NCI-H460 (cell line): ENCODE measurements at places on chromosomes 6 and 20. TPM values are rescaled to one million over a fixed set of nuclear protein-coding genes. Genes with fewer than 3 reads are reported as not detected.

DNA sequence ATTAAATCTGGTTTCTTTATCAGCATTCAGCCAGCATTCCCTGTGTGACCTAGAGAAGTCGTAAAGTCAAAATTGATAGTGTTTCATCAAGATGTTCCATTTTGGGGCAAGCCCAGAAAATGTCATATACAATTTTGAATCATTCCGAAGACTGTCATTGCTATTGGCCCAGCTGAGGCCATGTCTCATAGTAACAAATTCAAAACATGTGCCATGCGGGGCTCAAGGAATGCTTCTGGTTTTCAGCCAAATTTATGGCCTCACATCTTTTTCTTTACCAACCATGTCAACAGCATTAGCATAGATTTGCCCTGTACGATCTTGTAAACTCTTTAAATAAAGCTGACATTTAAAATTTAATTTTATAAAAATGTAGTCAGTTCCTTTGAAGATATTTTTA is 314.7 kb downstream of the PAX1 start:
- no peak for DNase-seq

DNA sequence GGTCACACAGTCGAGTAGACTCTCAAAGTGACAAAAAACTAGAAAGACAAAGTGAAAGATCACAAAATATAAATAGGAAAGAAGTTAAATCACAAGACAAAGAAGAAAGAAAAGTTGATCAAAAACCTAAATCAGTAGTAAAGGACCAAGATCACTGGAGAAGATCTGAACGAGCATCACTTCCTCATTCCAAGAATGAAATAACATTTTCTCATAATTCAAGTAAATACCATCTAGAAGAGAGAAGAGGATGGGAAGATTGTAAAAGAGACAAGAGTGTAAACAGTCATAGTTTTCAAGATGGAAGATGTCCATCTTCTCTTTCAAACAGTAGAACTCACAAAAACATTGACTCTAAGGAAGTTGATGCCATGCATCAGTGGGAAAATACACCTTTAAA is 31.6 kb upstream of the GJA10 start:
- no peak for DNase-seq

The RSPO4 gene
- total RNA-seq: not detected in 2 replicates

The GJA10 gene
- total RNA-seq: not detected in 2 replicates

The BPIFB1 gene
- not detected in 2 replicates for total RNA-seq

GRCh38 chr6:35317483-35318195 is 20.0 kb downstream of the DEF6 start:
- no peak for DNase-seq

The JAG1 gene
- total RNA-seq: 8.1 and 8.2 TPM in 2 replicates

- no peak for DNase-seq
These were observed 36.4 kb upstream of the SYNJ2 start for GRCh38 chr6:157944983-157945931.

- no peak for DNase-seq
These were observed 148.5 kb downstream of the HDGFL1 start for GRCh38 chr6:22717915-22718314.

The POM121L2 gene
- not detected in 2 replicates for total RNA-seq

GRCh38 chr20:4713401-4713800 is 8.3 kb upstream of the PRND start:
- no peak for DNase-seq

DNA sequence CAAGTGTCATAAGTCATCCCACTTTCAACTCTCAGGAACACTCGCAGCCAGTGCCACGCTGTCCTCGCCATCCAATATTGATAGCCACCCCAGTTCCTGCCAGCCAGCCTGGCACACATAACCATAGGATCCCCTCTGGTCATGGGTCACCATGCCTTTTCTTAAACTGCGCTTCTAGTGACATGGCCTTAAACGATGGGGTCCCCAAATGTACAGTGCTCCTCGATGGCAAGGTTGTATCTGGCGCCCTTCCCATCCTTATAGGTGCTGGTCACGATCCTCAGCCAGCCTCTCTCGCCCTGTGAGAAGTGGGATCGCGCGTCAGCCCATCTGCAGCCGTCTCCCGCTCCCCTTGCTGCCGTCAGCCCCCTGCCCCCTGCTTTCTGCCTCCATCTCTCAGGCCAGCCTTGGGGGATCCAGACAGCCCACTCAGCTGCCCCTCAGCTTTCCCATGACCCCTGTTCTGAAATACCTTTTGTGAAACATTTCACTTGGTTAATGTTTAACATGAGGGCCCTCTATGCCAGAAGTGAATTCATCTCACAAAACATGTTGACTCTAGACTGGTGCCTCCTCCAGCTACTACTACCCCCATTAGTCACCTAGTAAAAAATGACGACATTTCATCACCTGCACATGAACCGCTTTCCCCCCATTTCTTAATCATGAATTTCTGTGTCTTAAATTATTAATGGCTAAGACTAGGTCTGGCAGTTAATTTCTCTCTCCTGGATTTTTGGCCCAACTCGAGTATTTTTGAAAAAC is 11.4 kb downstream of the CTSZ start:
- DNase-seq: no peak

DNA sequence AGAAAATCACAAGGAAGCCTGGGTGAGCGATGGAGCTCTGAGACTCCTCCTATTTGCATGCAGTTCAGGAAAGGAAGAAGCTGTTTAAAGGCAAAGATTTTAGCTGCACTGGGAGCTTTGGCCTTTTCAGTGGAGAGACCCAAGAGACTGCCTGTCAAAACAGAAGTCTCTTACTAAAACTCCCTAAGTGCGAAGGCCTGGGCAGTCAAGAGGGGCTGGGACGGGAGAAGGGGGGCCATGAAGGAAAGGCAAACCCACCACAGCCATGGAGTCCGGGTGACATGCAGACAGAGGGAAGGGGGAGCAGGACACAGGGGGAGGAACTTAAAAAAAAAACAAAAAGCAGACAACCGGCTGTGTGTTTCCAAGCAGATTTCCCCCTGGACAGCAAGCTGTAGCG is 537.6 kb upstream of the NOX3 start:
- no peak for DNase-seq

DNA sequence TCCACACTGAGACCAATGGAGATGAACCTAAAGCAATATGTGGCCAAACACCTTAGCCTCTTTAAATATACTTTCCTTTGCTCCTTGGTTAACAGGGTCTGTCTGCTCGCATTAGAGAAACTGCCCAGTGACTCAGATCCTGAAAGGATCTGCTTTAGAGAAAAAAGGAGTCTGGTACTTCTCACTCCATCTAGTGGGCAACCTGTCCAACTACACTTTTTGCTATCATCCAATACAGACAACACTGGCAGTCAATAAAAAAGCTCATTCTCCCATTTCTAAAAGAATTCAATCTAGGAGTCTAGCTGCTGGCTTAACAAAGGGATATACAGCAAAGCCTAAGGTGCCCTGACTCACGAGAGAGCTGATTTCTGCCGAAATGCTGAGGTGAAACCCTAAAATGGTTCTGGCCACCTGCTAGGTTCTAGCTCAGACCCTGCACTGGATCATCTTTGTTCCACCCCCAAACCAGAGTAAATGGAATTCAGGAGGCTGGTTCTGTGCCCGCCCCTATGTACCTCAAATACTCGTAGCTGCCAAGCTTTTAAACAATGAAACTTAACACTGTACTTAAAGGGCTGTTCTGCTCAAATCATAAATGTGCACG is 11.5 kb downstream of the GNL1 start:
- DNase-seq: peak; percentile 48

GRCh38 chr6:158666628-158667359 is 16.9 kb downstream of the SYTL3 start:
- DNase-seq: no peak

The TFAP2B gene
- total RNA-seq: not detected in 2 replicates

DNA sequence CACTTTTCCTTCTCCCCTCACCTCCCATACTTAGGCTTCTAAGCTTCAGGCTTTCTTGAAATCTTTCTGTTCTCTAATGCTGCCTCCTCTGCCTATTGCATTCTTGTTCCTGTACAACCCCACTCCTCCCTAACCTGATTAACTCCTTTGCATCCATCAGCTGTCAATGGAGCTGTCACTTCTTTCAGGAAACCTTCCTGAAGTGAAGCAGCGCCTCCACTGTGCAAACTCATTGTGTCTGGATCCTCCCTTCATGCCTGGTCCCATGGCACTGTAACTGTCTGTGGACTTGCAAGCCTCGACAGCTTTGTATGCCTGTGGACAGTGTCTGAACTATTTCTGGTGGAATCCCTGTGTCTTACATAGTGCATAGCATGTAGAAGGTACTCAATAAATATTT is 185.0 kb downstream of the HS3ST5 start:
- DNase-seq: no peak

The TINAG gene
- total RNA-seq: not detected in 2 replicates

The MAPK13 gene
- total RNA-seq: 0.55 and 0.89 TPM in 2 replicates

DNA sequence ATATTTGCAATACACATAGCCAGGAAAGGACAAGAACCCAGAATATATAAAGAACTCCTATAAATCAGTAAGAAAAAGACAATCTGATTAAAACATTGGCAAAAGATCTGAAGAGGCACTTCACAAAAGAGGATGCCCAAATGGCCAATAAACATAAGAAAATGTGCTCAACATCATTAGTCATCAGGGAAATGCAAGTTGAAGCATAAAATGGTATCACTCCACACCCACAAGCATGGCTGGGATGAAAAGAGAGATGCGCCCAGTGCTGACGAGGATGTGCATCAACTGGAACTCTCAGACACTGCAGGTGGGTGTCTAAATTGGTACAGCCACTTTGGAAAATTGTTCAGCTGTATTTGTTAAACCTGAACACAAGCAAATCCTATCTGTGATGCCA is 42.4 kb upstream of the MLN start:
- DNase-seq: no peak
